ENCODE measurements at places on chromosomes 1 and 21.
A peak's percentile ranks its signal among the peaks of the same experiment; 100 is the strongest.

GRCh38 chr1:51627672-51628071 is 10.8 kb downstream of the OSBPL9 start:
- DNase-seq, result no peak

- no peak for DNase-seq
Measured at GRCh38 chr1:117008656-117009055, 7.1 kb downstream of the CD101 start.

DNA sequence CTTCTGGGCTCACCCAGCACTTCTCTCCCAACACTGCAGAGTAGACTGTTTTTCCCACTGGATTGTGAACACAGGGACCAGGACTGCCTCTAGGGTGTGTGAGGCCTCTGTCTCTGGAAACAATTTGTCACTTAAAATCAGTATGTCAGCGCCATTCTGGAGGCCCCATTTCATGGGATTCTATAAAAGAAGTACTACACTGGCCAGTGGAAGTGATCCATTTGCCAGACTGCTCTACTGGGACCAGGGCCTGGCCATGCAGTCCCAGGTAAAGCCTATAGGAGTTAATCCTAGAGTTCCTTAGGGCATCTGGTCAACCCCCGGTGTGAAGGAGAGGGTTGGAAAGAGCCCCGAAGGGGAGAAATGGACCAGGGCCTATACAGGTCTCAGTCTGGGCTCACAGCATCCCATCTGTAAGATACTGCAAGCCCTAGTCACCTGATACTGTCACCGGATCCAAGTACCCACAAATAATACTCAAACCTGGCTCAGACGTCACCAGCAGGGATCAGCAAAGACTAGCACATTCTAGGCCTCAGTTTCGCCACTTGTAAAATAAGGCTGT is 245.0 kb downstream of the FOXD2 start:
- DNase-seq, result no peak

- no peak for DNase-seq
Measured at GRCh38 chr1:15400627-15401026, 9.1 kb upstream of the EFHD2 start.

- no peak for DNase-seq
Measured at GRCh38 chr1:168911370-168911769, 182.4 kb upstream of the DPT start.

DNA sequence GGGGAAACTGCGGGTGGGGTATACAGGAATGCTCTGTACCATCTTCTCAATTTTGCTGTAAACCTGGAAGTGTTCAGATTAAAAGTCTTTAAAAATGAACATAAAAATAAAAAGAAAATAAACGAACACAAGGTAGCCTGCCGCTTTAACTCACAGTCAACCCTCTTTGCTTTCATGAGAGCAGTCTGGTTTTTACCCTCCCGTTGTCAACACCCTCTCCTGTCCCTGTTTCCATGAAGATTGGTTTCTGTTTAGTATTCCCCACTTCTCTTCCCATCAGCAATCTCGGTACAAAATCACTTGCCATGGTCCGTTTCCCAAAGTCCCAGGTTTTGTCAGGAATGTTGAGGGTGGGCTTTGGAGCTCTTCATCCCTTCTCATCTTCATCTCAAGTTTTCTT is 28.8 kb downstream of the MT1HL1 start:
- no peak for DNase-seq

- no peak for DNase-seq
Measured at GRCh38 chr1:207069858-207070506, 16.9 kb downstream of the PFKFB2 start.

DNA sequence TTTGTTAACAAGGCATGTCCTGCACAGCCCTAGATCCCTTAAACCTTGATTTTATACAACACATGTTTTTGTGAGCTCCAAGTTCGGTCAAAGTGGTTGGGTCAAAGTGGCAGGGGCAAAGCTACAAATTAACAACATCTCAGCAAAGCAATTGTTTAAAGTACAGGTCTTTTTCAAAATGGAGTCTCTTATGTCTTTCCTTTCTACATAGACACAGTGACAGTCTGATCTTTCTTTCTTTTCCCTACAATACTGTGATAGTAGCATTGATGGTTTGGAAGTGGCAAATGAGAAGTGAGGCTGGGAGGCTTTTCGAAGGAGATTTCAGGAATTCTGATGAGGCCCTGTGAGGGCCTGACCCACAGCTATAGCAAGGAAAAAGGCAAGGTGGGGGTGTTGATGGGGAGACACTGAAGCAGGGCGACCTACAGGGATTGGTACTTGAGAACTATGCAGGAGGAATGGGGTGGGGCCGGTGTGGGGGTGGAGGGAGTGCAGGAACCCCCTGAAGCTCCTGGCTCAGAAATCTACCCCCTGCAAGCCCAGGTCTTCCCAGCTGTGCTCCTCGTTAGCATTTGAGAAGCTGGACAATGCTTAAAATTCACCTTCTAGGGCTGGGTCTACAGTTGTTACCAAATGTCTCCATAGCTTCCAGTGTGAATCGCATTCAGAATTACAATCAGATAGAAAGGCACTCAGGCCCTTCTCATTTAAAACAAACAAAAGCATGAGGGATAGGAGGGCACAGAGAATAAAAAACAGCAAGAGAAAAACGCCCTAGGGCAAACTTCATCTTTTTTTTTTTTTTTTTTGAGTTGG is 102.6 kb upstream of the PPM1J start:
- DNase-seq, result no peak

- DNase-seq, result peak; percentile 20
Measured at GRCh38 chr1:12549460-12550349, 68.3 kb downstream of the DHRS3 start.

DNA sequence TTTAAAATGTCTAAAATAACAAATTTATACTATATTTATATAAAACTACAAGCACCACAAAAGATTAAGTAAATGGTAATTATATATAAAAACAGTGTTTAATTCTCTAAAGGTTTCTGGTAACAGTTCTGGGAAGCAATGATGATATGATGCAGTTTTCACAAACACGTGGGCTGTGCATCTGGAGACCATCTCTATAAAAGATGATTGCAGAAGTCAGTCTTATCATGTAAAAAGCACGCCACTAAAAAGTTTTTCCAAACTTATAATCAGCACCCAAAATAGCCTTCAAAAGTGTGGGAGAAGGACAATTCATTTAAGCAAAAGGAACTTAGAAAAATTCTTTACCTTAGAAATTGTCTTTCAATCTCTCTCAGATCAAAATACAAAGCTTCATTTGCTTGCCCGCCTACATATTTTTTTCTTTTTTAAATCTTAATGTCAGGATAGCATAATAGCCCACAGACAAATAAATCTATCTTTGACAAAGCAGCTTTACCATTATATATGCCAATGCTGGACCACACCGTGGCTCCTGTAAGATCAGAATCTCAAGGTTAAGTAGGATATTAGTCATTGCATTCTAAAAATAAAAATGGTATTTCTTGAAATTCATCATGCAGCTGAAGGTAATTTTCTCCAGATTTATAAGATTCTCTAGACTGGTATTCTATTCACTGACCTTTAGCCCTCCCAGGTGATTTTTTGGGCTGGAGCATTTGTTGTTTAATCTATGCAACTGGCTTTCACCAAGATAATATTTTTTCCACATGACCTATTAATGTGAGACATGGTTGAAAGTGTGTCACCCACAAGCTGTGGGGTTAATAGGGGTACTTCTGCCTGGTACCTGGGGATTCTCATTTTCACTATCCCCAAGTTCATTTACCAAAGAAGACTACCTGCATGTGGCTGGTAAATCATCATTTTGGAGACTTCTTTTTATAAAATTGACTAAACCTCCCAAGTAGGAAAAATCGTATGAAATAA is 189.6 kb upstream of the ST6GALNAC5 start:
- no peak for DNase-seq

- no peak for DNase-seq
Measured at GRCh38 chr1:100988121-100988520, 37.5 kb downstream of the DPH5 start.

DNA sequence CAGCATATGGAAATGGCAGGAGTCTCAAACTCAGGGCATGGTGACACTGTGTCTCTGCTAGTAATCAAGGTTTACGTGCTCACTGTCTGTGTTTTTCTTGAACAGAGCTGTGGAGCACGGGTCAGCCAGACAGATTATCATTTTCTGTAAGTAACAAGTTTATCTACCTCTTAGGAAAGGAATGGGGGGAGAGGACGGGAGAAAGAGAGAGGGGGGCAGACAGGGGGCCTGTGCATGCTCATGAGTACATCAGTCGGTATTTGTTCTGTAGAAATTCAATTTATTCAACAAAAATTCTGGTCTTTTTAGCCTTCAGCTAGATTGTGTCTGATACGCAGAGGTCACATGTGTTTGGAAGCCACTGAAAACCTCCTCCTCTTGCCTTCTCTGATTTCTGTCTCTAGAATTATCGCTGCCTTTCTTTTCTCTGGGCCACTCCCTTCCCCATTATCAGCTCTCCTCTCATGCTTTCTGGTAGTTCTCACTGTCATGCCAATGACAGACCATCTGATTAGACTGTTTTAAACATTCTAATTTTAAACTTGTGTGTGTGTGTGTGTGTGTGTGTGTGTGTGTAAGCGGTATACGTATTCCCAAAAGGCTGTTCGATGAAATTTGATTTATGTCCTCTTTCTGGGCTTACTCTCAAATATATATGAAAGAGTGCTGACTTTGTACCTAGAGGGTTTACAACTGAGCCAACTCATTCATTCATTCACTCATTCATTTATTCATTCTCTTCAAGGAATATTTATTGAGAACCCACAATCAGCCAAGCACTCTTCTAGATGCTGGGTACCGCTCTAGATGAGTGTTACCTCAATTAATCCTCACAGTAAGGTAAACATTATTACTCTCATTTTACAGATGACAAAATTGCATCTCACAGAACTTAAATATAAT is 636.9 kb downstream of the KIF26B start:
- no peak for DNase-seq

DNA sequence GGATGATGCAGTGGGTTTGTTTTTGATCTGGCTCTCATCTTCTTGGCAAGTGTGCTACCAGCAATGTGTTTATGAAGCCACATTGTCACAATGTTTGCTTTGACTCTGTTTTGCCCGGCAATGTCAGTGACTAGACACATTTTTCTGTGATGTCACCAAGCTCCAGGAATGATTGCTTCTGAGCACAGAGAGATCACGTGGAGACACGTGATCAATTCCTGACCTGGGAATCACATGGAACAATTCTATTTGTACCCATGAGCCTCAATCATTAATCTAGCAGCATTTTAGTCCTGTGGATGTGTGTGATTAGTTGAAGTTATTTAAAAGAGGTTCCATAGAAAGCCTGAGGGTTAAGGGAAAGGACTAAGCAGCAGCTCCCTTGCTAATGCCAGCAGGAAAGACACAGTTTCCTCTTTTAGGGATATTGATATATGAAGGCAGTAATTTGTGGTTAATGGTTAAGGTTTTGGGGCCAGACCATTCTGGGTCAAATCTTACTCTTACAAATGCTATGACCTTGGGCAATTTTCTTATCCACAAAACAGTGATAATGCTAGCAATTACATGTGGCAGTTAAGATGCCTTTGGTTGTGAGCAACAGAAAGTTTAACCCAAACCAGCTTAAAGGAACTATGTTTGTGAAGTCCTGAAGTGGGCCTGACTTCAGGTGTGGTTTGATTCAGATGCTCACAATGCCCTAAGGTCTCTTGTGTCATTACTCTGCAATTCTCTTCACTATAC is 59.0 kb downstream of the FASLG start:
- no peak for DNase-seq

GRCh38 chr1:153515504-153516394 is 20.0 kb downstream of the S100A6 start:
- DNase-seq, result no peak

DNA sequence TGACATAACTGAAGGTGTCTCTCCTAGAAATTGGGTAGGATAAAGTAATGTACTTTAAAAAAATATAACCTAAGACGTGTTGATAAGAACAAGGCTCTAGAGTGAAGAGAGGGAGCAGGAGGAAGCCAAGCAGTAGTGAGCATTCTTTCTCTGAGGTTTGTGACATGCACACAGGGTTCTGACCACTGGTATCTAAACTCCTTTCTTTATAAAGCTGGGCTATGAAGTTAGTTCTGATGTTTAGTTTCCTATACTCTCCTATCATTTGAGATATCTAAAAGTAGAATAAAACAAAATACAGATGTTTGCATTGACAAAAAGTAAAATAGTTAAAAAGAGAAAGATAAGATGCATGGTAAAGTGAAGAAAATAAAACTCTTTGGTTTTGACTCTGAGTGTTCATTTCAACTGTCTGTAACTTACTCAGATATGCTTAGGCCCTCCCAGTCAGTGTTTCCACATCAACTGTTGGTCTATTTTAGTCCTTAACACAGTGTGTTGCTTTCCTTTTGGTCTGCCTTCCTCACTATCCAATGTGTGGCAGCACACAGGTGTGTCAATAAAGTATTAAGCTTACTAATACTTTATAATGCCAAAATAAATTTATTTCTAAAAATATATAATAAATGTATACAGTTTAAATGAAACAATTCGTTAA is 543.5 kb downstream of the PTPRC start:
- DNase-seq, result no peak

- no peak for DNase-seq
Measured at GRCh38 chr1:36605942-36606640, 123.4 kb upstream of the CSF3R start.

DNA sequence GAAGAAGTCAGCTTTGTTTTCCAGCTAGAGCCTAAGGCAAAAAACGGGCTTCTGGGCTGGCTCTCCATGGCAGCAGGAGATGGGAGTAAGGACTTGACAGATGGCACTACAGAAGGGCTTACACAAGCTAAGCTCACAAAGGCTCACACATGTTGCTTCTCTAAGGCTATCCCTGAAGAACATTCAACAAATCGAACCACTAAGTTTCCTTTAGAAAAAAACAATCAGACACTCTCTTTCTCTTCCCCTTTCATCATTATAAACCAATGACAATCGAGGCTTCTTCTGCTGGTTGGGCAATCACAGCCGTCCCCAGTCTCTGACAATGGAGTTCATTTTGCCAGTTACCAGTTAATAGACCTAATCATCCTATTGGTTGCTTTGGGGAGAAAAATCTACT is 40.5 kb downstream of the TRIT1 start:
- no peak for DNase-seq

DNA sequence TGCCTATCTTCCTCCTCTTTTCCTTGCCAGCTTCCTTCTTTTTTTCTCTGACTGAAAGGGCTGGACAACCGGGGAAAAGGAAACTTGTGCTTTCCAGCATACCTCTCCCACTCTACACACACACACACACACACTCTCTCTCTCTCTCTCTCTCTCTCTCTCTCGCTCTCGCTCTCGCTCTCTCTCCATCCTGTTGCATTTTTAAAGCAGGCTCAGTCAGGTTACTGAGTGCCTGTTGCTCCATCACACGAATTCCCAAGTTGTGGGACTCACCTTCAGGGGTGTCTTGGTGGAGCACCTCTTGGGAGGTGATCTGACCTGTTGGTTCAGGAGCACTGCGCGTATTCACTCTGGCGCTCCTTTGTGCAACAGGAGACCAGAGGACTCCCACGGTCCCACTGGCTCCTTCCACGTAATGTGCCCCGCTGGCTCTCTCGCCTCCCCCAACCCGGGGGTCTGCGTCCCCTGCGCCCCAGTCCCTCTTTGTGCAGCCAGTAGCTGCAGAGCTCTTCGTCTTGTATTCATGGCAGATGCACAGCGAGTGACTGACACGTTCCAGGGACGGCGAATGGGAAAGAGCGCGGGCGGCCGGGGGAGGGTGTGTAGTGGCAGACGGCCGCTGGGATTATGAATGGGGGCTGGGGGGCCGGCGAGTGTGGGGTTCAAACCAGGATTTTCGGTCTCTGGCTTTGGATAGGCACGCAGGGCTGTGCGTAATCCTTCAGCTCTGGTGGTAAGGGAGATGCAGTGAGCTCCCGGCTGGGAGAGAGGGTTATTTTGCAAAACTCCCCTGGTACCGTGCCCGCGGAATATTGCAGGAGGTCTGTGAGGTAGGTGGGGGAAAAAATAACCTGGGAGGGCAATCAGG is 660 bp upstream of the PDE4B start:
- DNase-seq, result no peak

GRCh38 chr1:221778125-221778524 is 36.2 kb upstream of the DUSP10 start:
- DNase-seq, result no peak

GRCh38 chr1:153776352-153776751 is 1.1 kb downstream of the SLC27A3 start:
- DNase-seq, result no peak
